ENCODE measurements at places on chromosomes 4 and X. TPM values are rescaled to one million over a fixed set of nuclear protein-coding genes. Genes with fewer than 3 reads are reported as not detected.

The PKD2 gene
- 34.0 TPM for polyA plus RNA-seq

The CSAG3 gene
- polyA plus RNA-seq = not detected

The PAK3 gene
- polyA plus RNA-seq = 7.9 TPM

The AFF2 gene
- polyA plus RNA-seq = 0.94 TPM

The LDB2 gene
- polyA plus RNA-seq = 40.1 TPM

The FGF5 gene
- polyA plus RNA-seq = 2.1 TPM

The CABS1 gene
- polyA plus RNA-seq = 0.12 TPM

The CDX4 gene
- polyA plus RNA-seq = not detected

The AFAP1 gene
- polyA plus RNA-seq = 33.1 TPM
